A549 (cell line): ENCODE measurements at places on chromosomes 11 and 22. TPM values are rescaled to one million over a fixed set of nuclear protein-coding genes. Genes with fewer than 3 reads are reported as not detected.

HMOX1 gene
- polyA plus RNA-seq, result 374 to 506 TPM (median 426 TPM) in 3 replicates

OSM gene
- polyA plus RNA-seq, result not detected in 3 replicates

MS4A6A gene
- polyA plus RNA-seq, result not detected in 3 replicates

APOBEC3B gene
- polyA plus RNA-seq, result 17.9 to 19.6 TPM (median 19.1 TPM) in 3 replicates

C1QTNF4 gene
- not detected in 3 replicates for polyA plus RNA-seq

RHOD gene
- 24.8 to 33.2 TPM (median 32.7 TPM) in 3 replicates for polyA plus RNA-seq
